ENCODE measurements at places on chromosomes 5 and 9.

DNA sequence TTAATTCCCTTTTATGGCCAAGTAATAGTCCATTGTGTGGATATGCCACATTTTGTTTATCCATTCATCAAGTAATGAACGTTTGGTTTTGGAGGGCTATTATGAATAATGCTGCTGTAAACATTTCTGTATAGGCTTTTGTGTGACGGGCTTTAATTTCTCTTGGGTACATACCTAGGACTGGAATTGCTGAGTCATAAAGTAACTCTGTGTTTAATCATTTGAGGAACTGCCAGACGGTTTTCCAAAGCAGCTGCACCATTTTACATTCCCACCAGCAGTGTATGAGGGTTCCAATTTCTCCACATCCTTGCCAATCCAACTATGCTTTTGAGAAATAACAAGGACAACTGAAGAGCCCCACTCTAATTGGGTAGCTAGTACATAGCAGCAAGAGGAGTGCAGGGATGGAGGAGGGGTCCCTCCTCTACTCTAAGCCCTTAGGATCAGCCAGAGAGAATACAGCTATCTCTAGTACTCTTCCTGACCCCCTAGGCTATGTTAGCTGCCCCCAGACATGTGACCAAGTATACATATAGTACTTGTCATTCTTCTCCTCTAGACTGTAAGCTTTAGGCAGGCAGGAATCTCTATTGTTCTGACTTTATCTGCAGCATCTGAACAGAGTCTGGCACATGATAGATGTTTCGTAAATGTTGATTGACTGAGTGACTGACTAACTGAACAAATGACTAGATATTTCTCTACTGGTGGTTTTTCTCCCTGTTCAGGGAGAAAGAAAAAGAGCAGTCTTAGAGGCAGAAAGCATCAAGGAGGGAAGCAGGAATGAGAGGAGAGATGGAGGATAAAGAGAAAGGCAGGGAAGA lies 22.1 kb upstream of the MATR3 start:
- DNase-seq, result no peak

- DNase-seq, result no peak
These were observed 3.1 kb upstream of the PCDHB11 start for GRCh38 chr5:141196363-141196762.

DNA sequence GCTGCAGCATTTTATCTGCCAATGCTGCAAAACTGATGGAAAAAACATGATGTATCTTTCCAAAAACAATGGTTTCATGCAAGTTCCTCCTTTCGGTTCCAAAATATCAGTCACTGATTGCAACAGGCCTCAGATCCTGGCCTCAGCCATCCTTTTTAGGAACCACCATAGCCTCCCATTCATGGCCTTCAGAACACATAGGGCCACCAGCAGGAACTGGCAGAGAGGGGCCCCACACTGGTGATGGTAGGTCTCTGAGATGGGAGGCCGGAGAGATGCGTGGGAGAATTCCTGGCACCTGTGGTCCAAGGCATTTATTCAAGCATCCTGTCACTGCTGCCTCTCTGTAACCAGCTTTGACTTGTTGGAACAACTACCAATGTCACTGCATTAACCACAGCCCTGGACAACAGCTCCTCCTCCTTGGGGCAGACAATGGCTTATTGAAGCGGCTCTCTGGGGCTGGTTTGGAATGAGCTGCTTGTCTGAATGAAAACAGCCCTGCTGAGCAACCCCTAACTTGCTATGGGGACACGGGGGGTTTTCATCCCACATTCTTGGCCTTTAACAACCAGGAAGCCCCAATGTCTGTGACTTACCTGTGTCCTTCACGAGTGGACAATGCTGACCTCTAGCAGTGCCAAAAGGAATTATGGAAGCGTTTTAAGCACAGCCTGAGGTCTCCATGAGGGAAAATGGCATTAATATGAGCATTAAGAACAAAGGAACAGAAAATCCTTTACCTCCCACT lies 108.1 kb downstream of the LHFPL2 start:
- no peak for DNase-seq

DNA sequence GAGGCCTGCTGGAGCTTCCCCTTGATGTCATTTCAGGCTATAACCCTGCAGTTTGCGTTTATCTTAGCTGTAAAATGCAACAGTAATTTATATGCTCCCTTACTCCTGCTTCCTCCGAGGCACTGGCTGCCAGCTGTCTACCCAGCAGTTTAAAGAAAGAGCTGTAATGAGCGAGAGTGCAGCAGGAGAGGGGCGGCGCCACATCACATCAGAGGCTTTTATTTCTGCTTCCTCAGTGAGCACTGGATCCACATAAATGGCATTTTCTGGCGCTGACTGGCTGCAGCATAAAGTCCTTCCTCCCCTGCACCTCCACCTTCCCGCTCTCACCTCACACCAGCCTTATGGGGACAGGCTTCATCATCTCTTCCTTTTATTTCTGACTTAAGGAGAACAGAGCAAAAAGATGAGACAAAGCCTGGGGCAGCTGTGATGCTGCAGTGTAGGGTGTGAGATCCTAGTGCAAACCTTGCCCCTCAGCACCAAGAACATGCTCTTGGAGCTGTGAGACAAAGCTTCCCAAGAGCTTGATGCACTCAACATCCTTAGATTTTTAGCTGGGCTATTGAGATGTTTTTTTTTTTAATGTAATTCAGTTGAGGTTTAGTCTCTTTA lies 829.6 kb upstream of the ZNF608 start:
- no peak for DNase-seq

GRCh38 chr5:180172447-180173197 lies 36.4 kb downstream of the RASGEF1C start:
- no peak for DNase-seq
